Stimulated activated CD4-positive, alpha-beta T cell treated with anti-CD3 and anti-CD28 coated beads, TNF-alpha, amount 100 ng/mL, for 1 hour (primary cell): ENCODE measurements at places on chromosomes 5 and 9.

DNA sequence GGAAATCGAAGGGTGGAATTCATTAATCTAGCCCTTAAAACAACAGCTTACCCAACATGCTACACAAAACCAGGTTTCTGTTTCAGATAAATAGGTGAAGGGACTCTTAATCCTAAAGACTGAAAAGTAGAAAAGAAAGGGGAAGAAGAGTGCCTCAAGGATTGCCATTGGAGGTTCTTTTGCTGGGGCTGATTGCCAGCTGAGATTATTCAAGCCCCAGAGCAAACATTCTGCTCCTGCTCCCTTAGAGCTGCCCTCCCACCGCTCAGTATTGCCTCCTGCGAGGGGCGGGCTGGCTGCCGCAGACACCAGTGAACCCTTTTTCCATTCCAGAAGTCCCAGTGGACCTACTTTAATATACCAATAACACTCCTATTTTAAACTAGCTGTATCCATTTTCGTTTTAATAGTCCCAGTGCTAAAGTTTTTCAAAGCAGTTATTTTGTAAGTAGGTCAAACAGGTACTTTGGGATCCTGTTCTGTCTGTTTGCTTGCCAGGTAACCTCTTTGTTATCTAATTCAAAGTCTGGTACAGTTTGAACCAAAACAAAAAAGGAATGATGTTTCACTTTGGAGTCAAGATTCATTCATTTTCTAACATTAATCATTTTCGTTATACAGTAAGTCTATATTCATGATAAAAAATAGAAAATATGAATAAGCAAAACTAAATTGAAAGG lies 38.6 kb downstream of the HMGCS1 start:
- DNase-seq, result no peak

- no peak for DNase-seq
These were observed 231.5 kb upstream of the PPP1R2B start for GRCh38 chr5:156618601-156619000.

DNA sequence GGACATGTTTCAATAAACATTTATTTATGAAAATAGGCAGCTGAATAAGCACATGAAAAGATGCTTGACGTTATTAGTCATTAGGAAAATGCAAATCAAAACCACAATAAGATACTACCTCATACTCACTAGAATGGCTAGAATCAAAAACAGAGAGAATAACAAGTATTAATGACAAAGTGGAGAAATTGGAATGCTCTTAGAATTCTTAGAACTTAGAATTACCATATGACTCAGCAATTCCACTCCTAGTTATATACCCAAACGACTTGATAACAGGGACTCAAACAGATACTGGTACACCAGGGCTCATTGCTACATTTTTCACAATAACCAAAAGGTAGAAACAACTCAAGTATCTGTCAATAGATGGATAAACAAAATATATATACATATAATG lies 15.1 kb upstream of the TRIM36 start:
- no peak for DNase-seq

DNA sequence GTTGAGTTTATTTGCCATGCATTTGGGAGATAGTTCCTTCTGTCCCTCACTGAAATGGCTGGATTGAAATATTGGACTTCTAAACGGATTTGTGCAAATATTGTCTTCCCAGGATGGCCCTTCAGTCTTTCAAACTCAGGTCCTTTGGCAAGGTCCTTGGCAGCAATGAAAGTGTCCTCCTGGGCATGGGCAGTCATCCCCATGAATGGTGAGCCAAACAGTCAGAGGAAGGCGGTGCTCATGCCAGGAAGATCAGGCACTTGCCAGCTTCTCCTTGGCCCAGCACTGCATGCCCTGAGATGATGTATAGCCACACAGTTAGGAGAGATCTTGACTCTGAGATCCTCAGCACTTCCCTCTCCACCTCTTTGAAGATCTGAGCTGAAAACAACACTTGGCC lies 221.4 kb upstream of the KLF4 start:
- DNase-seq, result no peak

DNA sequence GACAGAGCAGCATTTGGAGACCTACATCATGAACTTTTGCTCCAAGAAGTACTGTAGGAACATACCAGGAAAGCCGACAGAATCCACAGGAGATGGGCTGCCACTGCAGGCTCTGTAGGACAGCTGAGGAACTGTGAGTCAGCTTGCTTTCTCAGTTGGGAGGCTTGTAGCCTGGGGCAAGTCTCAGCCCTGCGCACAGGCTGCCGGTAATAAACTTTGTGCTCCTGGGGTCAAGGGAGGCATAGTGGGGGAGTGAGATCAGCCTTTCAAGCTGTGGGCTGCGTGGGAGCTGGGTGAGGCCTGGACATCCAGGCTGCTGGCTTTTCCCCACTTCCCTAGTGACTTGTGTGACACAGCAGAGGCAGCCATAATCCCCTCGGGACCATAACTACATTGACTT lies 718.0 kb upstream of the CDH10 start:
- no peak for DNase-seq

DNA sequence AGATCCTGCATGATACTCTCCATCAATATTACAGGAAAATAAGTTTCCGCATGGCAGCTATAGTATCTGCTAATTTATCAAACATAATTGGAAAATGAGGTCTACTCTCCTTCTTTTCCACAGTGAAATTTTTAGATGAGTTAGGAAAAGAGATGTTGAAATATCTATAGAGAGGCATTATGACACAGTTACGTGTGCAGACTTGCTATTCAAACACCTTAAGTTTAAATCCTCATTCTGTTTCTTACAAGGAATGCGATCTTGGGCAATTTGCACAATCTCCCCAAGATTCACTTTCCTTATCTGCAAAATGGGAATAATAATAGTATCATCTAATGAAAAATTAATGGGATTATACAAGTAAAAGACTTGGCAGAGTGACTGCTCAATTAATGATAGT lies 91.7 kb upstream of the SLCO6A1 start:
- DNase-seq, result no peak

- DNase-seq, result no peak
These were observed 33.3 kb downstream of the PUM3 start for GRCh38 chr9:2810420-2811075.

GRCh38 chr5:157370967-157371366 lies 89.0 kb upstream of the NIPAL4 start:
- DNase-seq, result no peak

GRCh38 chr9:118336250-118336942 lies 632.2 kb downstream of the TLR4 start:
- DNase-seq, result no peak

DNA sequence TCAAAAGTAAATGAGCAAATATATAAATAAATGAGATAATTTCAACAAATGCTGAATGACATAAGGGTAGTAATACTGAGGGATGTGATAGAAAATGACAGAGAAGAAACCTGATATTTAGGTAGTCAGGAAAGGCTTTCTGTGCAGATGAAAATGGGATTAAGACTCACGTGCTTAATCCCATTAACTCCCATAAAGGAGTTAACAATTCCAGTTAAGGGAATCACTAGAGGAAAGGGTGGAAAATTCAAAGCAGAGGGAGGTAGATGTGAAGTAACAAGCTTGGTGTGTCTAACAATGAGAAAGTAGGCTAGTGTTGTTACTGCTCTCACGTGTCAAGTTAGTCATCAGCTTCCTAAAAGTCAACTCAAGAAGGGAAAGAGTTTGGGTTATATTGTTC lies 90.5 kb upstream of the TRIM32 start:
- DNase-seq, result no peak
